ENCODE measurements at places on chromosomes 1 and 21.

DNA sequence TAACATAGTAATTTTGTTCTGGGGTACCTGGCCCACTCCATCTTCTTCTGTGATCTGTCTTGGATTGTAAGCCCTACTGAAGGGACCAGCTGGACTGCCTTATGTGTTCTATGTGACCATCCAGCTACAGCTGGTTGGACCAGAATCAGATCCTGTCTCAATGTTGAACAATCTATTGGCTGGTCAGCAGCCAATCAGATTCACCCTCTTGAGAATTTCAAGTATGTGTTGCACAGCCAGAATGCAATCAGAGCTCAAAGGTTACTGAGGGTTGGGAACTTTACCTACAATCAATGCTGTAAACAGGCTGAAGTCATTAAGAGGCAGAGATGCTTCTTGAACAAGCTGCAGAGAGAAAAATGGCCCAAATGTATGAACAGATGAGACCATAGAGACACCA lies 61.9 kb downstream of the KCNC4 start:
- DNase-seq, result no peak

- DNase-seq, result no peak
These were observed 70.4 kb upstream of the BACH1 start for GRCh38 chr21:29228306-29228705.

DNA sequence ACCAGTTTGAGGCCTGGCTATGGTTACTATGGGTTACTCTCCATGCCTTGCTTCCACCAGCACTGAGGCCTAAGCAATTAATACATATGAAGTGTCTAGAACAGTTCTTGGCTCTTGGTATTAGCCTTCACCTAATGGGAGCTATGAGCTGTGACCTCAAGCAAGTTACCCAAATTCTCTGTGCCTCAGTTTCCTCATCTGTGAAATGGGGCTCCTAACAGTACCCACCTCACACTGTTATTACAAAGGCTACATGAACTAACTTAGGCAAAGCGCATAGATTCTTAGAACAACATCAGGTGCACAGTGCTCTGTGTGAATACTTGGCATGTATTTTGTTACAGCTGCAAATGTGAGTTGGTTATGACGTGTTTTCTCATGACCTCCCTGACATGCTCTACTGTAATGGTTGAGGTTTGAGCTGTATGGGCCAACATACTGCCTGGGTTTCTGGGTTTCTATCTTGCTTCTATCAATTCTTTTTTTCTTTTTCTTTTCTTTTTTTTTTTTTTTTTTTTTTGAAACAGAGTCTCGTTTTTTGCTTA lies 26.5 kb downstream of the CDCP2 start:
- DNase-seq, result no peak

GRCh38 chr21:39009587-39010225 lies 173.5 kb downstream of the PSMG1 start:
- DNase-seq, result no peak

DNA sequence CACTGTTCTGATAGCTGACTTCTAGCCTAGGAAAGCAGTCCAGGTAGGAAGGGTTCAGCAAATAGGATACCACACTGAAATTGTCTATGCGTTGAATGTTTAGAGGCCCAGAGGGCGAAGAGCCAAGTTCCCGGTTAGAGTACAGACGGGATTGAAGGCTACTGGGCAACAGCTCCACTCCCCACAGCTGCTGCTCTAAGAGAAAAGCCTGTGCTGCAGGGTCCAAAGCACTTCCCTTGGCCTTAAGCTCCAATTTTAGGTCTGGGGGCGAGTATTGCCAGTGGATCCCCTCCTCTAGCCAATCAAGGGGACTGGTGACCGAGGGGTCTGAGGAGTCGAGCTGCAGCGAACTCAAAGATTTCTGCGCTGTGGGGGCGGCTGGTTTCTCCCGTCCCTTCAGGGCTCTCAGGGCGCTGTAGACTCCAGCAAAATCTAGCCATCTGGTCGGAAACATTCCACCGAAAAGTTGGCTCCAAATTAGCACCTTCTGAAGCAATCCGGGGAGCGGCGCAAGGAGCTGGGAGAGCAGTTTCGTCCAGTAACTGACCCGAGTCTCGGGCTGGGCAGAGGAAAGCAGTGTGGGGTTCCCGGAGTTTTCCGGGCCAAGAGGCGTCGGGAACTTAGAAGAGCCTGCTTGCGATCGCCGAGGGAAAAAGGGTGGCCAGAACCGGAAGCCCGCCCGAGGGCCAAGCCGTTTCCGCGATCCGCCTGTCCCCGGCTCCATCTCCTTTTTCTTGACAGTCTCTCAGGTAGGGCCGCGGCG lies 748 bp downstream of the PPP1R15B start:
- peak; percentile 35 for DNase-seq

- DNase-seq, result no peak
These were observed 19.9 kb upstream of the NEK2 start for GRCh38 chr1:211695135-211695816.

DNA sequence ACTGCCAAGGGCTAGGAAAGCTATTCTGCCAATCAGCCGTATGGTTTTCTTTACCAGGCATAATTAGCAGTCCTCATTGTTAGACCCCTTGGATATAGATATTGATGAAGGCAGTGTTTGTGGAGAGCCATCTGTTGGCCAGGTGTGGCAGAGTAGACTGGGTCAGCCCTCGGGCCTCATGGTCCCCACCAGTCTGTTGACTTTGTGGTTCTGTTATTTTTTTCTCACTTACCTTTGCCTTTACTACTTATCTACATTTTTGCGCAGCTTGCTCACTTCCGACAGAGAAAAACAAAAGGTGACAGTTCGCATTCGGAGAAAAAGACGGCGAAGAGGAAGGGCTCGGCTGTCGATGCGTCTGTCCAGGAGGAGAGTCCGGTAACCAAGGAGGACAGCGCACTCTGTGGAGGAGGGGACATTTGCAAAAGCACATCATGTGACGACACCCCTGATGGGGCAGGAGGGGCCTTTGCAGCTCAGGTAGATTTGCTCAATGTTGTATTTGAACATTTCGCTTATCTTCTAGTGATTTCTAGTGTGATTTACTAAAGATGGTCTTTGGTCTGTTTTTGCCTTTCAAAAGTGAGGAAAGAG lies 2.3 kb downstream of the PCNT start:
- no peak for DNase-seq

GRCh38 chr1:247402120-247402675 lies 13.8 kb upstream of the NLRP3 start:
- DNase-seq, result no peak

- no peak for DNase-seq
These were observed 204.3 kb downstream of the FGGY start for GRCh38 chr1:59500950-59501742.

DNA sequence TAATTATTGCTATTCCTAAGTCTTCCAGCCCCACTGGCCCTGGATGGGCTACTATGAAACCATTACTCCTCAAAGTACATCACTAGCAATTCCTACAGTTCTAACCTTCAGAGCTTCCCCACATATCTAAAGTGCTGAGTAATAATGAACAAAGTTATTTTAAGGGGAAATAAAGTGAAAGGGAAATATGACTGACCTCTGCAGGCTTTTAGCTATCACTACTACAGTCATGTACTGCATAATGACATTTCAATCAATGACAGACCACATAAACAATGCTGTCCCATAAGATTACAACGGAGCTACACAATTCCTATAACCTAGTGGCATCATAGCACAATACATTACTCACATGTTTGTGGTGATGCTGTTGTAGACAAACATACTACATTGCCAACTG lies 32.5 kb upstream of the ASPM start:
- DNase-seq, result peak; percentile 57

DNA sequence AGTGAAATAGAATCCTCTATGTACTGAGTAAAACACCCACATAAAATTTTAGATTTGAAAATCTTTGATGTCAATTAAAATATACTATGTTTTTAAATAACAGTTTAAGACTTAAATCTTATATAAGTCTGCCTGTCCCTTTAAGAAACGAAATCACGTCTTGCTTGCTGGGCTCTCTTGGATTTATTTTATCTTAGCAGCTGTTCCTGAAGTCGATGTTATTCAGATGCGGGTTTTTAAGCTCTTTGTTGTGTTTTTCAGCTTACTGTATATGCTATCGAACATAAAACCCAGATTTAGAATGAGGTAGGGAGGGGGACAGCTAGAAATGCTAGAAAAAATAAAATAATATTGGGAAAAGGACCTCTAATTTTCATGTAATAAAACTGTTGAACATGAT lies 11.1 kb upstream of the SSX2IP start:
- DNase-seq, result no peak

- no peak for DNase-seq
These were observed 174.2 kb downstream of the TNR start for GRCh38 chr1:175569117-175569743.

DNA sequence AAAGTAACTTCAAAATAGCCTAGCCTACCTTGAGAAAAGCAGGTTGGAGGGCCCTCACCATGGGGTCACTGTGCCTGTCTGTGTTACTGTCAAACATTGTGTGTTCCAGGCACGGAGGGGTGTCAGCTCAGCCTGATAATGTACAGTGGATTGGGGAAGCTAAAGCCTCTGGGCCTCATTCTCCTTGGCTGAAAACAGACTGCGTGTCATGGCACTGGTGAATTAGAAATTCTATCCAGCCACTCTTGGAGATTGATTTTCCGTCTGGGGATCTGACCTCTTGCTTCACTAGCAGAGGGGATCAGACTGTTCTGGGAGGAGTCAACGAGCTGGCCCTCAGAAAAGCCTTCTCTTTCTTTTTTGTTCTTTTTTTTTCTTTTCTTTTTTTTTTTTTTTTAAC lies 123.5 kb upstream of the HOOK1 start:
- DNase-seq, result no peak

- DNase-seq, result no peak
These were observed 22.0 kb downstream of the CNST start for GRCh38 chr1:246588159-246588721.

DNA sequence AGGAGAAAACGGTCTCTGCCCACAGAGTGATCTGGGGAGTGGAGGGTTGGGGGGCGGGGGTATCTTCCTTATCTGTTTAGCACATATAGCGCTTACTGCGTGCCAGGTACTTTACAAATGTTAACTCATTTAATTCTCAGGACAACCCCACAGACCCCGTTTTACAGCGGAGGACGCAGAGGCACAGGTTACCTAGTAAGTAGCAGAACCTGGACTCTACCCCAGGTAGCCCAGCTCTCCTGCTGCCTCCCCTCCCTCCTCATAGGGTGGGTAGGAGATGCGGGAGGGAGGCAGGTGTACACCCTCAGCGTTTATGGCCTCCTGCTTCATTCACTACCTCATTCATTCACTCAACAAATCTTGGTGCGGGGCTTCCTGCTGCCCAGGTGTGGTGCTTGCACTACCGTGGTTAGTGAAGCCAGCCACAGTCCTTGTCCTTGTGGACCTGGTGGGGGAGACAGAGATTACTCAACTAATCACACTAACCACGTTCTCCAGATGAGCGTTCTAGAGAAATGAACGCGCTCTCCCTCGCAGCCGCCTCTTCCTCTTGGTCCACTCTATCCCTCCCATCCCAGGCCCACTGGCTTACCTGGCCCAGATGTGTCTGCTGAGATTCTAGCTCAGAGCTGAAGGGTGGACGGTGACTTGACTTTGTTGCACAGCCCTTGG lies 102.0 kb downstream of the IER5 start:
- no peak for DNase-seq

DNA sequence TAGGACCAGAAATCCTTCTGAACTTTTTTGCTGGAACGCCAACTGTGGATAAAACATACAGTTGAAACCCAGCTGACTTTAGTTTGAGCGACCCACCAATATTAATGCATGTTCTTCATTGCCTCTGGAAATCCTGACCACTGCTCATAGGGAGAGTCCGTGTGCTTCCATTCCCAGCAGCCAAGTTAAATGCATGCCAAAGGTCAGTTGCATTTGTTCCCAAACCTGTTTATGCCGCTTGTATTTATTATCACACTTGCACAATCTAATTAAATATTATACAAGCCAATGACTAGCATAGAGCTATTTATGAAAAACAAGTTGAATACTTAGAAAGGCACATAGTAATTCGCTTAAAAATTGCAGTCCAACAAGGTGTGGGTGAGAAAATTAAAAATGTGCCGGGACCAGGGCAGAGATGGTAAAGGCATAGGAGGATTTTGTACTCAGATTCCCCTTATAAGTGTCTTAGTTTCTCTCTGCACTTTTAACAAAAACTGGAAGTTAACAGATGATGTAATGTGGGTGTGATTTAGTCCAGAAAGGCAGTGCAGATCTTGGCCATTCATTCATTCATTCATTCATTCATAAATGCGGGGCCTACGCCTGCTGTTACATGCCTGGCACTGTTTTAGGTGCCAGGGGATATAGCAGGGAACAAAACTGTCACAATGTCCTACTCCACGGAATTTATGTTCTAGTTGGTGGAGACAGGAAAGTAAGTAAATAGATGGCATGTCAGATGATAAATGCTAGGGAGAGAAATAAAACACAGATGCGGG lies 99.7 kb downstream of the PRDM2 start:
- no peak for DNase-seq
